ENCODE measurements at places on chromosomes 4 and X.

DNA sequence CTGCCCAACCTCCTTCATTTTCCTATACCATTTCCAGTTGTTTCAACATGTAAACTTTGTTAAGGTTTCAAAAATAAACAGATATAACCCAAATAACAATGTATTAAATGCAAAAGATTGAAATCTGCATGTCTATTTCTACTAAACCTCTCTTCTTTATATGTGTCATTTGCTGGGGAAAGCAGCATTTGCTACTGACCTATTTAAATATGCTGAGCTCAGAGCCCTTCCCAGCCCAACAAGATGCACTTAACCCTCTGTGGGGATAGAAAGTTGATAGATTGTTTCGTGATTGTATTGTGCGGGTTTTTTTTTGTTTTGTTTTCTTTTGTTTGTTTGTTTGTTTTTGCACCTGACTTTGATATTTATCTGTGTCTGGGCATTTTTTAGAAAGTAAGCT is 139.5 kb downstream of the UCHL1 start:
- no peak for DNase-seq

DNA sequence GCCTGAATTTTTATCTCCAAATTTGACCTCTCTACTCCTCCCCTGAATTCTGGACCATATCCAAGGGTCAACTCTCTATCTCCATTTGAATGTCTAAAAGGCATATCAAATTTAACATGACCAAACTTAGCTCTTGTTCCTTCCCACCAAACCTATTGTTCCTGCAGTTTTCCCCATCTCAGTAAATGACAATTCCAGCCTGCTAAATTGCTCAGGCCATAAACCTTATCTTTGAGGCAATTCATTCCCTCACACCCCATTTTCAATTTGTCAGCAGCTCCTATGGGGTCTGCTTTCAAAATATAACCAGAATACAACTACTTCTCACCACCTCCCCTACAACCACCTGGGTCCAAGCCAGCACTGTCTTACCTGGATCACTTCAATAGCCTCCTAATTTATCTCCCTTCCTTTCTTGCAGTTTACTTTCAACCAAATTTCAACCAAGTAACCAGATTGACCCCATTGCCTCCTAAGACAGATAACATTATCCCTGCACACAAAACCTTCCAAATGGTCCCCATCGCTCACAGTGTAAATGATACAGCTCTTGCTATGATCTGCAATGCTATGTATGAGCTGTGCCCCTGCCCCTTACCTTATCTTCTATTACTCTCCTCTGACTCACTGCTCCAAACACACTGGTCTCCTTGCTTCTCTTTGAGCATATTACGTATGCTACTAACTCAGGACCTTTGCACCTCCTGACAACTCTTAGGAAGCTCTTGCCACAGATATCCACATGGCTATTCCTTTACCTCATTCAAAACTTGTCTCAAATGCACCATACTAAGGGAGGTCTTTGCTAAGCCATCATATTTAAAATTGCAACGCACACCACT is 66.0 kb downstream of the CAMK2D start:
- DNase-seq: no peak

DNA sequence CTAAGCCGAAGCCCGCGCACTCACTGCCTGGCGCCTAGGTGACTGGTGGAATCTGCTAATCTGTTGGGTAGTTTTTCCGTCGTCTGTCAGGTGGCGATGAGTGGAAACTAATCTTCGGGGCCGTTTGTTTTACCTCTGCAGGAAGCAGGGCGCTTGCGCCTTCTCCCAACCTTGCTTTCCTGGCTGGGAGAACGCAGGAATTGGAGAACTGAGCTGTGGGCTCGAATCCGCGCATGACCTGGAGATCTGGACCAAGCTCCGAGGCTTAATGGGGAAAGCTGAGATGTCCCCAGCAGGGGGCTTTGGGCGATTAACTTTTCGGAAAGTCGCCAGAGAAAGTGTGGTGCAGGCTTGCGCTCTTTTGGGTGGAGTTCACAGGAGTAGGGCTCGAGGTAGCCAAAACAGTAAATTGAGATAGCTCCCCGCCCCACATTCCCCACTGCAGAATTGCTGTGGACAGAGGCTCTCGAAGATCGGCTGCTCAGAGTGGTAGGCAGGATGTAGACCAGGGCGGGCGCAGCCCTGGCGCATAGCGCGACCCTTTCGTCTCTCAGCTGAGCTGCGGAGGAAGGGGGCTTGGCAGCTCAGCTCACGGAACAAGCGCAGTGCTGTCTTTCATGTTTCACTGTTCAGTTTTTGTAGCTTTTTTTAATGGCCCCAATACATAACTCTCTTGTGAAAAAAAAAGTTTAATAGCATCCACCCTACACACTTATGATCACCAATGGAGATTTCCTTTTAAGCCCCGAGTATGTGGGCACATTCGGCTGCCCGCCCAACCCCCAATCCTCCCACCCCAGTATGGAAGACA is 2.7 kb upstream of the FGF5 start:
- no peak for DNase-seq

DNA sequence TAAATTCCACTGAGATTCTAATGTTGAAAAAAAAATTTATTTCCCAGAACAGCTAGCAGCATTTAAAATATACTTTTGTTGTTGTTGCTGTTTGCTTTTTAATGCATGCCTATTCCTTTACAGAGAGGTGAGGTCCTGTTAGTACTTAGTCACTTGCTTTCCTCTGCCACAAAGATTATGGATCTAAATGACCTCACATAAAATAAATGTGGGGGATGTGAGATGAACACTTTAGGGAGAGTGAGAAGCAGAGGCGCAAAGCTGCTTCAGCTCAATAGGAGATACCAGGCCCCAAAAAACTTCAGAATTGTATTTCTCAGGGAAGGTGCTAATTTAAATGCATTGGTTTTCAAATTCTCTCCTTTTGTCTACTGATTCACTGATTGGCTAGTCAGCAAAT is 4.0 kb downstream of the LDB2 start:
- no peak for DNase-seq

DNA sequence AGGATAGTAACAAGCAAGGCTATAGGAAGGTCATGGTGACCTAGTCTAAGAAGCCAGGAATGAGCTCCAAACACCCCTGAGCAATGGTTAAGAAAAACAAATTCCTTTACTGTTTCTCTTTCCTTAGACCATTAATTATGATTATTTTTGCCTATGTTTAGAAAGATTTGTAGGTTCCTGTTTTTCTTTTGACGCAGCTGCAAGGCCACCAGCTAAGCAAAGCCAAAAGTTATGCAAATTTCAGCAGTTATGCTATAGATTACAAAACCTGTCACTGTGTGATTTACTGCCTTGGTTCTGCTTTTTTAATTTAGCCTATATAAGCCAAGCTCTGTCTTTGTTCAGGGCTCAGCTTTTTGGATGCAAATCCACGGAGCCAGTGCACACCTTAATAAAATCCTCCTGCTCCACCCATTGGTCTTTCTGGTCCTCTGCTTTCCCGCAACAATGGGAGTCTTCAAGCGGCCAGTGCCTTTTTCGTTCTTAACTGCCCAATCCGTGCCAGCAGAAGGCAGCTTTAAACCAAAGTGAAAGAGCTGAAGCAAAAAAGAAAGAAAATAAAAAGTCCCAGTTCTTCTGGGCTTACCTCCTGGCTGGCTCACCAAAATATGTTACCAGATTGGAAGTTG is 1.4 kb upstream of the CEP135 start:
- DNase-seq: peak; percentile 41

All from activated naive CD4-positive, alpha-beta T cell treated with anti-CD3 and anti-CD28 coated beads, Interleukin-2, amount 10 ng/mL, durations not matched to agents 7 days and 5 days (primary cell).